Epithelial cell of prostate (primary cell): ENCODE measurements at places on chromosomes 4 and X.

- no peak for DNase-seq
Measured at GRCh38 chr4:159237975-159238374, 135.1 kb downstream of the RAPGEF2 start.

GRCh38 chr4:24208691-24209090 is 318.8 kb upstream of the PPARGC1A start:
- DNase-seq = no peak

GRCh38 chr4:39626261-39626660 is 12.4 kb downstream of the SMIM14 start:
- no peak for DNase-seq

- no peak for DNase-seq
Measured at GRCh38 chr4:100306018-100306417, 115.8 kb upstream of the DDIT4L start.

GRCh38 chr4:52197306-52197705 is 146.2 kb downstream of the SPATA18 start:
- DNase-seq = no peak

GRCh38 chrX:78329486-78329885 is 2.1 kb upstream of the CYSLTR1 start:
- no peak for DNase-seq

GRCh38 chrX:45497290-45497689 is 296.6 kb upstream of the DIPK2B start:
- no peak for DNase-seq

DNA sequence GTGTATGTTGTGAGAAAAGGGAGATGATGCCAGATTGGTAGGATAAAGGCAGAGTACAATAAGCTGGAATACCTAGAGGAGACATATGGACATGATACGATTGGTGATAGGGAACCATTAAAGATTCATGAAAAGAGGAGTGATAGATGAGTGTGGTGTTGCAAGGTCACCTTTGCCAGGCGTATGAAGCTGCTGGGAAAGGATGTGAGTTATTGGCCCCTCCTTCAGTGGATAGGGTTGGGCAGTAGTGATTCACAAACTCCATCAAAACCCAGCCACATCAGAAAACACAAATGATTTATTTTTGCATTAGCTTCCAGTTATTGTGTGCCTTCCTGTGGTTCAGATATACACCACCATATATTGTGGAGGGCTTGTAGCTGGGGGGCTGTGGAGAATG is 34.3 kb downstream of the TMEM164 start:
- DNase-seq = no peak

DNA sequence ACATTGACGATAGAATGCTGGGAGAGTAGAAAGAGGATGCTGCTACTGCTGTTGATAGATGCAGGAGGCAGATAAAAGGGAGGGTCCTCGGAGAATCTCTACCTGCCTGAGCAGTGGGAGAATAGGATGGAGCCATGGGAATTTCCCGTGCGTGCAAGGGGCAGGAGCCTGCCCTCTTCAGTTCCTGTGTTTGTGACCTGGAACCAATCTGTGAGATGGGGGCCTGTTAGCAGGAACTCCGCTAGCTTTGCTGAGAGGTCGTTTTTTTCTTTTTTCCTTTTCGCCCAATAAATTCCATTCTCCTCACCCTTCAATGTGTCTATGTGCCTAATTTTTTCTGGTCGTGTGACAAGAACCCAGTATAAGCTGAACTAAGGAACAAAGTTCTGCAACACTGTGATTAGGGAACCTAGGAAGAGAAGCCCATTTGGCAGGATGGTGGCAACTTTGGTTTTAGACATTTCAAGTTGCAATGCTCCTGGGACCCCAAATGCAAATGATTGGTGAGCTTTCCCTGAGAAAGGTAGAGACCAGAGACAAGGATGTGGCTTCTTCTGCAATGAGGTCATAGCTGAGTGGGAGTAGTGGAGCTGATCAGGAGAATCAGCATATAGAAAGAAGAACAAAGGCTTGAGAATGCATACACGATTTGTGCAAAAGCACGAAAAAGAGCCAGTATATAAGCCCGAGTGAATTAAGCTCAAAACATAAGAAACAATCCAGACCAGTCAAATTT is 23.9 kb downstream of the SLC39A8 start:
- DNase-seq = no peak

- no peak for DNase-seq
Measured at GRCh38 chr4:100269446-100269845, 79.2 kb upstream of the DDIT4L start.

- no peak for DNase-seq
Measured at GRCh38 chr4:10296730-10297129, 160.5 kb downstream of the ZNF518B start.

DNA sequence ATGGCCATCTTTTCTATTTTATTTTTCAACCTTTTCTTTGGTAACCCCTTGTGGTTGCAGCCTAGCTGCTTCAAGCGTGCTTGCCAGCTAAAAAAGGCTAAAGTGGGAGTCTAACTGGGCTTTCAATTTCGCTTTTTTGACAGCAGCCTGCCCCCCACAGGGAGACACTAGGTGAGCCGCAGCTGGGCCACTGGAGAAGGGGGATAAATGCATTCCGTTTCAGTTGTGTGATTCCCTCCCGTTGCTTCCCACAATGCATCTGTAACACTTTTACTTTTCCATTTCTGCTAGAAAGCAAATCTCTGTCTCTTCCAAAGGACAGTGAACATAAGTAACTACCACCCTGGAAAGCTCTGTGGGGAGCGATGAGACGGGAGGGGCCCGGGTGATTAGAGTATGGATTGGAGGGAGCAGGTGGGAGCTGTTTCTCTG is 86.3 kb upstream of the RAPGEF2 start:
- DNase-seq = no peak

- no peak for DNase-seq
Measured at GRCh38 chr4:93147524-93148212, 680.9 kb upstream of the ATOH1 start.

DNA sequence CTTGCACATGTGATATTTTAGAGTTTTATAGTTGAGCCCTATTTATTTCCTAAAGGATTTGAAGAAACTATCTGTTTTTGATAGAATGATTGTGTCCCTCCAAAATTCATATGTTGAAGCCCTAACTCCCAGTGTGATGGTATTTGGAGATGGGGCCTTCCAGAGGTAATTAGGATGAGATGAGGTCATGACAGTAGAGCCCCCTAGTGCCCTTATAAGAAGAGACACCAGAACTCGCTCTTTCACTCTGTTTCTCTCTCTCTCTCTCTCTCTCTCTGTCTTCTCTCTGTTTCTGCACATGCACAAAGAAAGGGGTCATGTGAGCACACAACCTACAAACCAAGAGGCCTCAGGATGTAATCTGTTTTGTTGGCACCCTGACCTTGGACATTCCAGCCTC is 921.9 kb upstream of the DIAPH2 start:
- no peak for DNase-seq

GRCh38 chrX:68922013-68922412 is 93.2 kb downstream of the EFNB1 start:
- DNase-seq = no peak

- DNase-seq = no peak
Measured at GRCh38 chr4:59539401-59539800, 1660.7 kb upstream of the ADGRL3 start.

DNA sequence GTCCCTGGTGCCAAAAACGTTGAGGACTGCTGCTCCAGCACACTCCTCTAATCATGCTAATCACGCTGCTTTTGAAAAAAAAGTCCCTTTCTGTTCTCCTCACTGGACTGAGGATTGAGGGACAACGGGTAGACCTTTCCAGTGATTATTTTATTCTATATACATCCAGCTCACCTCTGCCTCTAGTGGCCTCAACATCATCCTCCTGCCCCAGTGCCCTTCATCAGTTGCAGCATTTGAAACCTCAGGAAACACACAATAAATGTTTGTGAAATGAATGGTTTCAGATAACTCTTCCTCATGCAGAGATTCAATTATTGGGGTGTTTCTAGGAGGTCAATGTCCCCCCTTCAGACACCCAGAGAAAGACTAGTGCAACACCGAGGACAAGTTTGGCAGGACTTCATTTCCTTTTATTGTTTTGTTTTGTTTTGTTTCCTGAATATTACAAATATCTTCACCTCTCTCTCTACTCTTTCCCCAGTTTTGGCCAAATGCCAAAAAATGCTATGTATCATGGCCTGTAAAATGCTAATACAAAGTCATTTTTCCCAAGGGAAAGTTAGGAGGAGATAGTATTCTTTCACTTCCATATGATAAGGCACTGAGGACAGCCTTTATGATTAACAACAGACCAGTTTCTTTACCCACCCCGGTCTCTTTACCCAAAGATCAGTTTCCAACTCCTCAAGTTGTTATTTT is 460.1 kb upstream of the SLIT2 start:
- DNase-seq = no peak

DNA sequence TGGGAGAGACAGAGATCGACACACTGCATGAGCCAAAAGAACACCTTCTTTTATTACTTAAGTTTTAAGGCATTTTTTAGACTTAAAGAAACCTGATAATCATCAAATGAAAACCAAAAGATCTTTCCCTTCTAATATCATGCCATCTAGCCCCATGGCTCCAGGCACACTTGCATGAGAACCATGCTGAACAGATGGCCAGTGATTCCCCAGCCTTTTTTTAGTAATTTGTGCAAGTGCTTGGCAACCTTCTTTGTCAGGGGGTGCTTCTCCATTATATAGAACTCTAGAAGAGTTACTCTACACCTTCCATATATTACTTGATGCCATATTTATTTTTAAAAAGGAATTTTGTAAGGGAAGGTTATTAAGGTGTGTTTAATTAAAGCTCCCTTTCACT is 182.2 kb upstream of the TEX13C start:
- DNase-seq = no peak

DNA sequence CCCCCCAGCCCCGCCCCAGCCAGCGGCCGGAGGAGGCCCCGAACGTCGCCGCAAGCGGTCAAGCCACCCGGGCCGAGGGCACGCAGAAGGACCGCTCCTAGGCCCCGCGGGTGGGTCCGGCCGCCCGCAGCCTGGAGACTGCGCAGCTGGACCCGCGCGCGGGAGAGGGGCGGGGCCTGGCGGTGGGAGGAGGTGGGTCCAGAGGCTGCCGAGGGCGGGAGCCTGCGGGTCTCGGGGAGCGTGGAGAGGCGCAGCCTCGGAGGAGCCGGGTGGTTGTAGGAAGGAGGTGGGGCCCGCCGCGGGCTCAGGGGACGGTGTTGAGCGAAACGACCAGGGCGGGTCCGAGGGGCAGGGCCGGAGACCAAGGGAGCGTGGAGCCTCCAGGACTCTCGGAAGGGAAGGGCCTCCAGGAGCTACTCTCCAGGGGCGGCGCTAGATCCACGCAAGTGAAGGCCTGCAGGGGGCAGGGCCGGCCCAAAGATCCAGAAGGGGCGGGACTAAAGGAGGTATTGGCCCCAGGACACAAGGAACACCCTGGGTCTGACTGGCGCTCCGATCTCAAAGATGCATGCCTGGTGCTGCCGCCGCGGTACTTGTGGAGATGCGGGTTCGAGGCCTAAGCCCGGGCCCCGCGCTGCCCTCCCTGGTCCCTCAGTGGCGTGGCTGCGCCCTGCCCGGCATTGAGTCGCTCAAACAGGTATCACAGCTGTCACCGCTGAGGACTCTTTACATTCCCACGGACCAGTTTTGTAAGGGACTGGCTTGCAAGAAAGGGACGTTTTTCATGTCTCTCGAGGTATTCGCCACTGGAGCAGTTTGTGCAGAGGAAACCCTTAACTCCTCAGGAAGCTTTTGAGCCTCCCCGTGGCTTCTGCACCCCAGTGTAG is 5.9 kb downstream of the TIMM17B start:
- no peak for DNase-seq

GRCh38 chrX:43703211-43703791 is 47.2 kb downstream of the MAOA start:
- DNase-seq = no peak

- DNase-seq = no peak
Measured at GRCh38 chr4:105544520-105545286, 7.7 kb upstream of the ARHGEF38 start.

- no peak for DNase-seq
Measured at GRCh38 chr4:60359746-60360367, 840.3 kb upstream of the ADGRL3 start.

GRCh38 chr4:173490817-173491528 is 39.1 kb downstream of the HAND2 start:
- DNase-seq = no peak

DNA sequence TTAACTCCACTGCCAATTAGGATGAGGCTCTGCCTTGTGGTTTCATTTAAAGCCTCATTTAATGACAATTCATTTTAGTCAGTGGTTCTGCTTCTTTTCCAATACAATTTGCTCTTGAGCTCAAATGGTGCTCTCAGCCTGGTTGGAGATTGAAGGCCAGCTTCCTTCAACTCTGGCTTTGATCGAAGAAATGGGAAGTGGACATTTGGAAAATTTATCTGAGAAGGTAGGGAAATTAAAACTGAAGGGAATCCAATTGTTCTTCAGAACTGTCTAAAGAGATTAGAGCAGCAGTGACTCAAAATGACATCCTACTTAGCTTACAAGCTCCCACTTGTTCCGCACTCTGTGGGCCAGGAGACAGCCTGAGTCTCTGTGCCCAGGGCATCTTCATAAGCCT is 206.8 kb downstream of the SMARCA1 start:
- no peak for DNase-seq

DNA sequence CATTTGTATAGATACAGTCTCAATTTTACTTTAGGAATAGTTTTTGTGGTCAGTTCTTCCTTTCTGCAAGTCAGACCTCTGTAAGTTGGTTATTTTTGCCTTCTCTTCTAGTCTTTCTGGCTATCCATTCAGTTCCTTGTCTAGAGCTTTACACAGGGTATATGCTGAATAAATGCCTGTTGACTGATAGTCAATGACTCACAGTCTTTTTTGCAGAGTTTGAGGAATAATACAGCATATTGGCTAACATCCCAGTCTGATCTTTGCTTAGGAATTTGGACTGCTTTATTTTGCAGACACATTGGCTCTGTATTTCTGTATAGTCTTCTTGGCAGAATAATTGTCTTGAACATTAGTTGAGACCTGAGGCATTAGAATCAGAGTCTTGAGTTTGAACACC is 132.4 kb downstream of the MAGEC1 start:
- DNase-seq = no peak

DNA sequence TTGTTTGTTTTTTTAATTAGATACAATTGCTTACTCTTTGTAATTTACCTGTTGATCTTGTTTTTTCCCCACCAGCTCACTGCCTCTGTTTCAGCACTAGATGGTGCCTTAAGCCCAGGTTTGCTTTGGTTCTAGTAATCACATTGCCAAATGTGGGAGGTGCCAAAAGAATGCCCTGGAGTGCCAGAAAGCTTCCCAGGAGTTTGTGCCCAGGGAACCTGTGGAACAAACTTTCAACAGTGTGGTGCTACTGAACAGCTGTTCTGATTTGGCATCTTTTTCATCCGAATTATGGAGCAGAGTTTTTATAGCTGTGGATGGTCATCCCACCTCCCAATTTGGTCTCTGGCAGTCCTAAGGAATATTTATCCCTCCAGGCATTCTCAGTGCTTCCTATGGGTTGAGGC is 1000.7 kb downstream of the STIM2 start:
- DNase-seq = no peak

- no peak for DNase-seq
Measured at GRCh38 chrX:129831091-129831885, 12.4 kb downstream of the ZDHHC9 start.

- DNase-seq = no peak
Measured at GRCh38 chr4:25951390-25951952, 37.5 kb downstream of the SMIM20 start.

DNA sequence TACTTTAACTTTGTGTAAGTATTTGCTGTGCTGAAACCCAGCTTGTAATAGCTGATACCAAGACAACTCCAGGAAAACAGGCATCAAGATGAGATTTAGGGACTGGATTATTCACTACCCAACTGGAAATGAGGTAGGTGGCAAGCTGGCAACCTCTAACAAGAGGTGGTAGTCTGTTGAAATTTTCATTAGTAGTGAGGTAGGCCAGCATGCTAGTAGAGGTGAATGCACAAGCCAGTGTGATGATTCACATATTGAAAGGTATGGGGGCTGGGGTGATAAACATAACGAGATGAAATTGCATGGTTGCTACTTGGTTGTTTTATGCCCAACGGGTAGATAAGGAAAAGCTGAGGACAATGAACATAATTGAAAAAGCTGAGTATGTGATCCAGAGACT is 8.5 kb upstream of the TMPRSS11D start:
- DNase-seq = no peak
